ENCODE measurements at places on chromosomes 4 and X.
A peak's percentile ranks its signal among the peaks of the same experiment; 100 is the strongest.

DNA sequence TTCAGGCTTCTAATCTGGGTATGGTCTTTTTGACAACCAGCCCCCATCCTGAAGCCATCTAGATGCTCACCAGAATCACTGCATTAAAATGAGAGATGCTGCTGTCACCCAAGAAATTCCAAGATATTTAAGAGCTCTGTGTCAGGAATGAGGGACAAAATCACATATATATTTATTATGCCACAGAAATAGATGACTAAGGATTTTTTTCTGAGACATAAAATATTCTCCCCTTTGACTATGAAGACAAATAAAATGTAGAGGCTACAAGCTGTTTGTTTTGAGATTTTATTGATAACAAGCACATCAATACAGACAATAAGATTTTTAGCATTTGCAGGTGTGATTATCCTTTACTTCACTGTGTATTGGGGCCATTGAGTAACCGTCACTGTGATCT is 77.4 kb downstream of the COMMD8 start:
- no peak for DNase-seq

GRCh38 chr4:112908511-112908910 is 140.9 kb upstream of the ANK2 start:
- no peak for DNase-seq

DNA sequence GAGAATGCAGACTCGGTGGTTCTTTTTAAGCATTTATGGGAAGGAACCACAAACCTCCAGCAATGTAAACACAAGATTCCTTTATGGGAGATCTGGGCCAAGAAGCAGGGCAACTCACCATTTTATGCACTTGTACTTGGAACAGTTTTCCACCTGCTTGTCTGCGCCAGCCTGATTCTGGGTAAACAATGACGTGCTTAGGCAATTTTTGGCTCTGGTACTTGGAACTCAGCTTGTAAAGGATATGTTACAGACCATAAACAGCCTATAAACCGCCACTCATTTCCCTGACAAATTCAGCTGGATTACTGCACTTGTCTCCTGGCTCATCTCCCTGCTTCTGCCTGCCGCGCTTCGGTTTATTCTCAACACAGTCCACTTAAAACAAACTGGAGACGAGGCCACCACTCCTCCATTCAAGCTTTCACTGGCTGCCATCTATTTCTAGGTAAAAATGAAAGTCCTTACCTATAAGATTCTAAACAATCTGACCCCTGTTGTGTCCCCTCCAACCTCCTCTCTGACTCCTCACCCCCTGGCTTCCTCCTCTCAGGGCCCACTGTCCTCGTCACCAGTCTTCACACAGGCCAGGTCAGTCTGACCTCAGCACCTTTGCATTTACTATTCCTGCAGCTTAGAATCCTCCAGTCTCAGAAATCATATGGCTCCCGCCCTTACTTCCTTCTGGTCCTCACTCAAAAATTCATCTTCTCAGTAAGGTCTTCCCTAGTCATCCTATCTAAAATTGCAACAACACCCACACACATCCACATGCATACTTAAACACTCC is 205.9 kb upstream of the GALNT7 start:
- DNase-seq, result peak; percentile 81

- no peak for DNase-seq
Observed at GRCh38 chr4:113707048-113707447, 54.5 kb downstream of the CAMK2D start.

GRCh38 chr4:159017323-159018026 is 85.4 kb upstream of the RAPGEF2 start:
- DNase-seq, result no peak
